Activated T-helper 9 cell treated with anti-CD3 and anti-CD28 coated beads, Interleukin-2, amount 50 U/mL, for 16 hours (primary cell): ENCODE measurements at places on chromosomes 5 and 9.

DNA sequence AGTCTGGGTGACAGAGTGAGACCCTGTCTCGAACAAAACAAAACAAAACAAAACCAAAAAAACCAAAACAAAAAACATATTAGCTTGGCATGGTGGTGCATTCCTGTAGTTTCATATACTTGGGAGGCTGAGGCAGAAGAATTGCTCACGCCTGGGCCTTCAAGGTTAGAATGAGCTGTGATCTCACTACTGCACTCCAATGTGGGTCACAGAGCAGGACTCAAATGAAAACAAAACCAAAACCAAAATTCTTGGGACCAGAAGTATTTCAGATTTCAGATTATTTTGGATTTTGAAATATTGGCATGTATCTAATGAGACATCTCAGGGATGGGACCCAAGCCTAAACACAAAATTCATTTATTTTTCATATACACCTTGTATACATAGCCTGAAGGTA, 80.2 kb downstream of the TMC1 start:
- no peak for DNase-seq

GRCh38 chr9:113153599-113153998, 2.8 kb downstream of the SLC31A2 start:
- no peak for DNase-seq

GRCh38 chr5:1765141-1765879, 34.3 kb downstream of the MRPL36 start:
- DNase-seq: no peak

GRCh38 chr5:173468821-173469251, 140.6 kb upstream of the STC2 start:
- no peak for DNase-seq

- DNase-seq: no peak
Measured at GRCh38 chr5:148831590-148832565, 5.5 kb downstream of the ADRB2 start.

- DNase-seq: peak; percentile 97
Measured at GRCh38 chr9:36258208-36258995, at the start of gene GNE. TSS of gene GNE (minus strand) at chr9:36258448. CDS start at chr9:36249355, 9,093 bp downstream.

- no peak for DNase-seq
Measured at GRCh38 chr5:128736553-128736952, 198.5 kb upstream of the FBN2 start.

DNA sequence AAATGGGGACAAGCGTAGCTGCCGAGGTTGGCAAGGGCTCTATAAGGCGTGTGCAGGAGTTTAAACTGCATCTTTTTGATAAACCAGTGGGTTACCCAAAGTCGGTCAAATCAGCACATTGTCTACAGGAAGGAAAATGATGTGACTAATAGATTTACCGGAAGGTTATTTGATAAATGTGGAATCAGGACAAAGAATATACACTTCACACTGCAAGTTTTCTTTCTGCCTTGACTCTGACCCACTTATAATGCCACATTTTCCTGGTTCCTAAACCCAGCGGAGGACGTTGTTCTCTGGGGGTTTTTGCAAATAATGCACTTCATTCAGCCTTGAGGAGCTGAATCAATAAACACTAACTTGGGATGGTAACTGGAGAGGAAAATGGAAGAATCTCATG, 76.8 kb downstream of the TTLL11 start:
- no peak for DNase-seq

DNA sequence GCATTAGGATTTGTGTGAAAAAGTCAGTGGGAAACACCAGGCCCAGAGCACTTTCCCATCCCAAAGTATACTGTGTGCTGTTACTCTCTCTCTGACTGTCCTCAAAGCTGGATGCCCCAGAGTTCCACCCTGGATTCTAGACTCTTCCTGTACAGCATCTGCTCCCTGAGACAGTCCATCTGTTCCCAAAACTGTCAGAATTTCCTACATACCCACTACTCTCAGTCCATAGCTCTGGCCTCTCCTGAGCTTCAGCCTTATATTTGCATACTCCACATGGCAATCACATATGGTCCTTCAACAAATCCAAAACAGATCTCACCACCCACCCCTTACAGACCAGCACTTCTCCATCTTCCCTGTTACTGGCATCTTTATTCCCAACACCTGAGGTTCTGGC, 9.5 kb downstream of the ELP1 start:
- DNase-seq: no peak

DNA sequence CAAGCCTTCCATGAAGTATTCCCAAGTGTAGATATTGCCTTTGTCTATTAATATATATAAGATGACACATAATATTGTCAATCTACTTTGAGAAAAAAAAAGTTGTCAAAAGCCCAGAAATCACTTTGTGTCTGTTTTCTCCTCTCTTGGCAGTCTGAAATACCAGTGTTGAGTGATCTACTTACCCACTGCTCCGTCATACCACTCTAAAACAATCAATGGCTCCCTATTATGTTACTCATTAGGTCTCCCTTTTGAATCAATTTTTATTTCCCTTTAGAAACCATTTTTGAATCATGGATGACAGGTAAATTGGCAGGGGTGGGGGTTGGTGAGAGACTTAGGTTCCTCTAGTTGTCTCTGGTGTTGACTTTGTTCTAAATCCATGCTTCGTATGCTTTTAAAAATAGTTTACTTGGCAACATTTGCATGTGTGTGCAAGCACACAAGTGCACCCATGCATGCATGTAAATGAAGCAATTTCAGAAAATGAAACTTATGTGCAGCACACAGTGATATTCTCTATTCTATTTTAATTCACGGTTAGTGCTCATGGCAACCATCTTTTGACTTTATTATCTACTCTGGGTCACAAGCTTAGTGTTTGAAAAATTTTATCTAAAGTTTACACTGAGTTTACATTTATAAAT, 378.9 kb downstream of the RAB3C start:
- no peak for DNase-seq

GRCh38 chr5:28046596-28046995, 1008.2 kb upstream of the CDH9 start:
- no peak for DNase-seq

DNA sequence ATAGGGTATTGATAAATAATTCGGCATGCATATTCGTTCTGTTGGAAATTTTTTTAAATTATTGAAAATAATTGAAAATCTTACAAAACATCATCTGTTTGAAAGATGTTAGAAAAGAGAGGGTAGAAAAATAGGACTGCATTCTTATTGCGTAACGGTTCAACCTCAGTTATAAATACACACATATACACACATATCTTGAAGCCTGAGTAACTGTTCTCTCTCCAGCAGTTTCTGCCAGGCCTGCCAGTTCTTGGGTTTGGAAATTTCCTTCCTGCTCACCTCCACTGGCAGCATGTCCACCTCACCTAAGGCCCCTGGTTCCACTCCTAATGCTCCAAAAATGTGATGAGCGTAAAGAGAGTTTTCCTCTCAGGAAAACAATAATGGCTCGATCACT, 9.1 kb downstream of the SPATA31E1 start:
- DNase-seq: no peak

GRCh38 chr9:114314256-114314867, 8.5 kb upstream of the ORM1 start:
- DNase-seq: no peak

DNA sequence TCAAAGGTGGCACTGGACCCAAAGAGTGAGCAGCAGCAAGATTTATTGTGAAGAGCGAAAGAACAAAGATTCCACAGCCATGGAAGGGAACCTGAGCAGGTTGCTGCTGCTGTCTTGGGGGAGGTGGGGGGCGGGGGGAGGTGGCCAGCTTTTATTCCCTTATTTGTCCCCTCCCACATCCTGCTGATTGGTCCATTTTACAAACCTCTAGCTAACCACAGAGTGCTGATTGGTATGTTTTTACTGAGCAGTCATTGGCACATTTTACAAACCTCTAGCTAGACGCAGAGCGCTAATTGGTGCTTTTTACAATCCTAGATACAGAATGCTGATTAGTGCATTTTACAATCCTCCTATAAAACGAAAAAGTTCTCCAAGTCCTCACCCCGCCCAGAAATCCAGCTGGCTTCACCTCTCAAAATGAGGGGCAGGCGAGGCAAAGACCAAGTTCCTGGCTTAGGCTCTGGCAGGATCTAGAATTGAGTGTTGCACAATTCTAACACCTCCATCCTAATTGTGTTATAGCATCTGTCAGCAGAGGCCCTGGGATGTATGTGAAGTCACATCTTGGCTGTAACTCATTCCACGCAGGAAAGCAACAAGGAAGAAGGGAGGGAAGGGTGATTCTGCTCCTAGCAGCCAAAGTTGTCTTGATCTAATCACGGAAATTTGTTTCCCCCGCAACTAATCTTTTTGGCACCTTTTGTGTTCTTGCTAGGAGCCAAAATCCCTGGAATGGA, 34.3 kb downstream of the ROR2 start:
- DNase-seq: no peak

DNA sequence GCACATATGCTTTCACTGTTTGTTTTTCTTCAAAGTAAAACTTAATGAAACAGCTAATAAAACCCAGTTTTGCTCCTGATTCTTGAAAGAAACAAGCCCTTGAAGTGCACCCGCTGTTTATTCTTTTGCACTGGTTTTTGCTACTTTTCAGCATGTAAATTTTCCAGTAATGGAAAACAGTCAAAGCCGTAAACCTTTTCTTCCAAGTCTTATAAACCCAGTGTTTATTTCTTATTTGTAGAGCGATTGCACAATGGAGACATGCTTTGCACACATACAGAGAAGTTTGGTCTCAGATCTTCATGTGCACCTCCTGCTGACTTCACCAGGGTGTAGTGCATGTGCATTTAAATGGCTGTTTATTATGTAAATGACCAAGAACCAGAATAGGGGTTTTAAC, 51.8 kb downstream of the ATG10 start:
- no peak for DNase-seq

DNA sequence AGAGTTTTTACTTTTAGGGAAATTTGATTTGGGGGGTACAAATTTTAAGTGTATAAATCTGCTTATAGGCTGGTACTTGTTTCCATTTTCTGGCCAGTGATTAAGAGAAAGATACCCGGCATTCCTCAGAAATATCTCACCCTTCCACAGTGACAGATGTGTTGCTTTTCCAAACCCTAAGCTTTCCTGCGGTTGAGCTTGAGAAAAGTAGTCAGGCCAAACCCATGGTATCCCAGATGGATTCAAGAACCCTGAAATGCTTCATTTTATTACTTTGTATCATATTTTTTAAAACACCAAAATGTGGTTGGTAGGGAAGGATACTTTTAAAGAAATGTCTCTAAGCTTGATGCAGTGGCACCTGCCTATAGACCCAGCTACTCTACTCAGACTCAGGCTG, 23.5 kb downstream of the SPTAN1 start:
- no peak for DNase-seq

- no peak for DNase-seq
Measured at GRCh38 chr5:76637490-76637889, 14.3 kb upstream of the F2RL2 start.

DNA sequence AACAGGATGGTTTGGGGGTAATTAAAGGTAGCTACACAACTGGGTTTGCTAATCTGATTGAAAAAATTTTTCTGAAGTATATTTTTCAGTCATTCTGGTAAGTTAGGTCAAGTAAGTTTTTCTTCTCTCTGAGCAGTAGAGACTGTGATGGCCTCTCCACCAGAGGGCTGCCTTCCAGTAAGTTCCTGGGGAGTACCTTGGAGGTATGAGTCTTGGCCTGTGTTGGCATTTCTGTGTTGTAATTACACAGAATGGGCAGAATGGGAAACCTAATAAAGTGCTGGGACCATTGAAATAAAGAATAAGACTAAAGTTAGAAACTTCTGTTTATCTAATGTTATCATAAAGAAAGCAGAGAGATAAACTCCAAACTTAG, 430.8 kb downstream of the ARHGEF28 start:
- no peak for DNase-seq

- no peak for DNase-seq
Measured at GRCh38 chr5:101664071-101664791, 631.9 kb downstream of the SLCO4C1 start.

DNA sequence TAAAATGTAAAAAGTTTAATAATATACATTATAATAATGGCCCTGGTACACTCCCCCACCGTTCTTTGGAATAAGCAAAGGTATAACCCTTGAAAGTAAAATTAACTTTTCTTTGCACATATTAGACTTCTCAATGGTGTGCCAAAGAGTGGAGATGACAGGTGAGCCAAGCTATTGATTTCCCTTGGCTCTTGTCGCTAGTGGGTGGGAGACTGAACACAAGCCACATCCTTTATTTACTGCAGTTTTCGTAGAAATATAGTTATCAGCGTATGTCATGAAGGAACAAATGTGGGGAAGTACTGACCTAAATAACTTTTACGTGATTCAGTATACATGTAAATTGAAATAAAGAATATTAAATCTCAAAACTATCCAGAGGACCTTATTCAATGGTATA, 549.3 kb downstream of the RAB3C start:
- no peak for DNase-seq

DNA sequence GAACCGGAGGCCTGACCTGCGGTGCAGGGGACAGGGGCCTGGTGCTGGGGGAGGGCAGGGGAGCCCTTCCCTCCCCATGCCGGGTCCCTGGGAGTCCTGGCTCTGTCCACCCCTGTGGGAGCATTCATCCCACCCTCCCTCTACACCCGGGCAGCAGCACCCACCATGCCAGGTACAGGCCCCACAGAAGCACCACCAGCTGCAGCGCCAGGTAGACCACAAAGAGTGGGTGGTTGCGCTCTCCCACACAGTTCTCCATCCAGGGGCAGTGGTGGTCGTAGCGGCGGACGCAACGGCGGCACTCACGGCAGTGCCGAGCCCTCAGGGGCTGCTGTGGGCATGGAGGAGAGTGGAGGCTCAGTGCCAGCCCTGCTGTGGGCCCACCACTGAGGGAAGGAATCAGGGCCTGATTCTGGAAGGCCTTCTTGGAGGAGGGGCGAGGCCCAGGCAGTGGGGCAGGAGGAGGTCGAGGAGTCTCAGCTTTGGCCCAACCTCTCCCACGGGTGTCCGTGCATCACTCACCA, 2.4 kb downstream of the ZDHHC12 start:
- DNase-seq: no peak

GRCh38 chr9:98521141-98521540, 187.6 kb downstream of the GABBR2 start:
- DNase-seq: no peak

DNA sequence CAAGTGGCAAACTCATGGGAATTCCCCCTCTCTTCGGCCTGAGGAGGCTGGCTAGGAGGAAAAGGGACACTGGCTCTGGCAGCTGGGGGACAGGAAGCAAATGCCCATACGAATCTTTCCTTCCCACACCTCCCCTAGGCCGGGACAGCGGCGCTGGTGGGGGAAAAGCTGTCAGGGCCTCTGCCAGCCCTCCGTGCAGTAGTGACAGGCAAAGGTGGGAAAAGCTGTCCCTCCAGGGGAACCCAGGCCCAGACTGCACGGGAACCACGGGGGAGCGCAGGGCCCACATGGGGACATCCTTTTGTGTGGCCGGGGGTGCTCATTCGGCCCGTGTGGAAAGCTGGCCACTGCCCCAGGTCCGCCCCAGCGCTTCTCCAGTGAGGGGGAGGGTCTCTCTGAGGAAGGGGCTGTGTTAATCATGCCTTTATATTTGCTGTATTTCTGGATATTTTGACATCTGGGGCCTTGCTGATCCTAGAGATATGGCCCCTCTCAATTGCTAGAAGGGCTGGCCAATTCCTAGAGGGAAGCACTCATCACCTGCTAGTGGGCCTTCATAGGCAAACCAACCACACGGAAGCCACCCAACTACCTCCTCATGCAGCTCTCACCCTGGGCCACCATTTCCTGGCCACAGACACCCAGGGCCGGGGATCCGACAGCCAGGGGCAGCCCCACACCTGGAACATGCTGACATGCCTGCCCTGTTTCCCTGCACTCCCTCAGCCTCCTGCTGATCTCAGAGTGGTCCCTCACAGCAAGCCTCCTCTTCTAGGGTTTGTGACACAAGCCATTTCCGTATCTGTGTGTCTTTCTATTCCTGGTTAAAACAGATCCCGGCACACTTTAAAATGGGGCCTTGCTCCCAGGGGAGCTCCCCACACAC, 138.8 kb downstream of the ROR2 start:
- DNase-seq: no peak
